Cardiac septum (tissue), 1 donor: ENCODE measurements at places on chromosomes 3 and 15.

DNA sequence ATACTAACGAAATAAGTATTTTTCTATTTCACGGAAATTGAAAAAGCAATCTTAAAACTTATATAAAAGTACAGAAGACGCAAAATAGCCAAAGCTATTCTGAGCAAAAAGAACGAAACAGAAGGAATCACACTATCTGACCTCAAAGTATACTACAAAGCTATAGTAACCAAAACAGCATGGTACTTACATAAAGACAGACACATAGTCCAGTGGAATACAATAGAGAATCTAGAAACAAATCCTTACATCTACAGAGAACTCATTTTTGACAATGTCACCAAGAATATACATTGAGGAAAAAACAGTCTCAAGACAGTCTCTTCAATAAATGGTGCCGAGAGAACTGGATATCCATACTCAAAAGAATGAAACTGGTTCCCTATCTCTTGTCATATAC is 246.0 kb downstream of the ISL2 start:
- no peak for DNase-seq

DNA sequence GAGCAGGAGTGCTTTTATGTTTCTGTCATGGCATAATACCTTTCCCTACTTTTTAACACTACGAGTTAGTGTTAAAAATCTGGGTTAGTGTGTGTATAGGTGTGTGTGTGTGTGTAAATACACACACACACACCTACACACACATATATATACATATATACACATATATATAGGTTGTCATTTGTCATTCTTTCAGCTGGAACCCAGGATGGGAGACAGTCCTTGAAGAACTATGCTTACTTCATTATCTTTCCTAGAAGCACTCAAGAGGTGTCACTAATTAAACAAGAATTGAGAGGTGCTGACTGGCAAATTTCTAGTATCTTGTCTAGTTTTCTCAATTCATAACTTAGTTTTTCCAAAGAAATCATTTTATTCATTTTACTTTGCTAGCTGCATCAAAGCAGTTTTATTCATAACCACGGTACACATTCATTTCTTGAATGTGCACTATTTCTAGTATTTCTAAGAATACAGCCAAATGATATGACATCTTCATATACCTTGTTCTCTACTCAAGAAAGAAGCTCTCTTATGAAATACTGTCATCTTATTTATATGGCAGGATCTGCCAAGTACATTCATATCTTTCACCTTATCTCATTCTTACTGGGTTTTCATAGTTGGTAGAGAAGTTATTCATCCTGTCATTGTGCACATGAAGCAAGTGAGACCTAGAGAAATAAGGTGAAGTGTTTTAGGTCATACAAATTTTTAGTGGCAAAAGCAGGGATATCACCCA is 46.6 kb downstream of the ISL2 start:
- DNase-seq, result no peak

DNA sequence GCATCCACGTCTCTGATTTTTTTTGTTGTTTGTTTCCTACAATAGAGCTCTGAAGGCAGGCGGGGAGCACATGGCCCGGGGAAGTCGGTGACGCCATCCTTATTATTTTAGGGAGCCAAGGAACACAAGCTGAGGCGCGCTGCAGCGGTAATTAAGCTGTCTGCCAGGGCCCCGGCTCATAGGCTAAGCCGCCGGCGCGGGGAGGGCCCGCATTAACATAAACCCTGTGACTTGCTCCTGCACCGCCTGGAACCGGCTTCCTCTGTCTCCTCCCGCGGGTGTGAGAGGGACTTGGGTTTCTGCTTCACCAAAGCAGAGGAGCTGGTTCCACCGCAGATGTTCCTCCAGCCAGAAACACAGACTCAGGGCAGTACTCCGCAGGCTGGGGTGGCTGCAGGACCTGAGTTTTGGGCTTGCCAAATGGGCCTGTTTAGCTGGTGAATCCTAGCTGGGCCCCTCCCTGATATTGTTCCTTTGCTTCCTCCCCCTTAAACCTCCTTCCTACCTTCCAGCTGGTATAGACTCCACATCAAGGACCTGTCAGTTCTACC is 25.3 kb downstream of the ANP32A start:
- DNase-seq, result peak; percentile 97

- no peak for DNase-seq
Measured at GRCh38 chr15:73852507-73852906, 20.9 kb upstream of the TBC1D21 start.

GRCh38 chr3:146177519-146177918 is 16.5 kb upstream of the PLOD2 start:
- DNase-seq, result peak; percentile 74

- no peak for DNase-seq
Measured at GRCh38 chr3:132268956-132269355, 48.3 kb upstream of the ACP3 start.

DNA sequence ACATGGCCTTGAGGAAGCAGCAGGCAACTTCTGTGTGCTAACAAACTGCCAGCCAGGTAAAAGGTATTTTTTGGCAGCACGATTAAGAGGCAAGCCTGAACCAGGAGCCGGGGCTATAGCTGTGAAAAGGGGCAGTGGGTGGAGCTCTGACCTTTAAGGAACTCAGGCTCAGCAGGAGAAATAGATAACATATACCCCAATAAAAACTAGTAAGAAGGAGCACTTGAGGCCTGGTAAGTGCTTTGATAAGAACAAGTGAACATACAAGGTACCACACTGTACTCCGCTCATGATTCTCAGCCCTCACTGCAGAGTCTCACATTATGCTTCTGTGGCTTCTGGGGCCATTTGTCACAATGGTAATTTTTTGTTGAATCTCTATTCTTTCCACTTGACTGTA is 5.4 kb downstream of the FYCO1 start:
- DNase-seq, result no peak

DNA sequence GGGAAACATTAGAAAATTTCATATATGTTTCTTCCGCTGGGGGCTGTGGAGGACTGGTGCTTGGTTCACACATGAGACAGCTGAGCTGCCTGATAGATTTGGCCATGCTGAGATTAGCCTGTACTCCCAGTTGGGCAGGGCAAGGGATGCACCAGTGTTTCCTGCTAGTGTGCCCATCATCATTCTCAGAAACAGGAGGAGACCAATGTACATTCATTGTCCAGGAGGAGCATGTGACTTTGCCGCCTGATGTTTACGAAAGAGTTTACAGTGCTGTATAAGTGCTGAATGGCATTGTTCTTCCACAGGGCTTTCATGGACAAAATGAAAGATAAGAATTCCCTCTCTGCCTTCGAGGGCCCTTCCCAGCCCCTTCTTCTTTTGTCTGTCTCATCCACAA is 311.1 kb upstream of the THBS1 start:
- no peak for DNase-seq

DNA sequence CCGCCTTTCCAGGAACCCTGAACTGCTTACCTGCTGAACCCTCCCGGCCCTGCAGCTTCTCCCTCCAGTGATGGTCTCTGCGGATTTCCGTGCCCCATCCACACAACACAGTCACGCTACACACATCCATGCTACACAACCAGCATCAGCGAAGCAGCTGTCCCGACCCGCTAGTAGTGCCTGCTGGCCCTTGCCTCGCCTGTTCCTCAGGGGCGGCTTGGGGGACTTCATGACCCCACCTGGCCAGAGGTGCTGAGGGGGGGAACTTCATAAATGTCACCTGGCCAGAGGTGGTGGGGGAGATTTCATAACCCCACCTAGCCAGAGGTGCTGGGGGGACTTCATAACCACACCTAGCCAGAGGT is 530 bp upstream of the TUBGCP5 start:
- no peak for DNase-seq

DNA sequence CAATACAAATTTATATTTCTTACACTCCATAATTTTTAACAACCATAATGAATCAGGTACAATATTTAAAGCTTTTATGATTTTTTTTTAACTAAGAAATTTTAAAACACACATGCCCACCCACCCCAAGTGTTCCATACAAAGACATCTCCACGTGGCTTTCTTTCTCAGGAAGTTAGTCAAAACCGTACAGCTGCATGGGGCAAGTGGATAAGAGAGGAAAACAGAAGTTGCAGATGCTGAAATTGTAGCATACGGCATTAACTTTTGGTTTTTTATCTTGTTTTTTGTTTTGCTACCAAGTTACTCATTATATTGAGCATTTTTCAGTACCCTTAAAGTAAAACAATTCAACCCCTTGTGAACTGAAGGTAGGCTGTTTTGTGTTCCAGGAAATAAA is 14.8 kb downstream of the GNB4 start:
- DNase-seq, result no peak

DNA sequence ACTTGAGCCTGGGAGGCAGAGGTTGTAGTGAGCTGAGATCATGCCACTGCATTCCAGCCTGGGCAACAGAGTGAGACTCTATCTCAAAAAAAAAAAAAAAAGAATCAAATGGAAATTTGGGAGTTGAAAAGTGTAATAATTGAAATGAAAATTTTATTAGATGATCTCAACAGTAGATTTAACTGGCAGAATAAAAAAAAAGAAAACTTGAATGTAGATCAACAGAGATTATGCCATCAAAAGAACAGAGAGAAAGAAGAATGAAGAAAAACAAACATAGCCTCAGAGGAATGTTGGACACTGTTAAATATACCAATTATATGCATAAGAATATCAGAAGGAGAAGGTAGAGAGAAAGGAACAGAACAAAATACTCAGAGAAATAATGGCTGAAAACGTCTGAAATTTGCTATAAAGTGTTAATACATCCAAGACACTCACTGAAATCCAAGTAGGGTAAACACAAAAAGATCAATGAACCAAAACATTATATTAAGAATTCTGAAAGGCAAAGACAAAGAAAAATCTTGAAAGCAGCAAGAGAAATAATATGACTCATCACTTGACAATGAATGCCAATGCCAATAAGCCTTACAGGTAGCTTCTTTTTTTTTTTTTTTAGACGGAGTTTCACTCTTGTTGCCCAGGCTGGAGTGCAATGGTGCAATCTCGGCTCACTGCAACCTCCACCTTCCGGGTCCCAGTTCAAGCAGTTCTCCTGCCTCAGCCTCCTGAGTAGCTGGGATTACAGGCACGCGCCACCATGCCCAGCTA is 14.6 kb upstream of the ELP6 start:
- no peak for DNase-seq

DNA sequence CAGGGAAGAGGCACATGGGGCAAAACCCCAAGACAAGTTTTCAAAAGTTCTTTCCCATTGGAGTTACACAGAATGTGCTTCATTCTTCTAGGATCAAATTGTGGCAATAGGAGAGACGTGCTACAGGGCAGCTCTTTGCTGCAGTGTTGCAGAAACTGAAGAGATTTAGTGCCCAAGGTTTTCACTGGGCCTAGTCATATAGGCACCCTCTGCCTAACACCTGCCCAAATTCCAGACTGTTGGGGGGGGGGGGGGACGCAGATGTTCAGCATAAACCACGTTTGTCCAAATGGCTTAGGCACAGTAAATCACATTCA is 346.8 kb upstream of the ZNF717 start:
- no peak for DNase-seq

DNA sequence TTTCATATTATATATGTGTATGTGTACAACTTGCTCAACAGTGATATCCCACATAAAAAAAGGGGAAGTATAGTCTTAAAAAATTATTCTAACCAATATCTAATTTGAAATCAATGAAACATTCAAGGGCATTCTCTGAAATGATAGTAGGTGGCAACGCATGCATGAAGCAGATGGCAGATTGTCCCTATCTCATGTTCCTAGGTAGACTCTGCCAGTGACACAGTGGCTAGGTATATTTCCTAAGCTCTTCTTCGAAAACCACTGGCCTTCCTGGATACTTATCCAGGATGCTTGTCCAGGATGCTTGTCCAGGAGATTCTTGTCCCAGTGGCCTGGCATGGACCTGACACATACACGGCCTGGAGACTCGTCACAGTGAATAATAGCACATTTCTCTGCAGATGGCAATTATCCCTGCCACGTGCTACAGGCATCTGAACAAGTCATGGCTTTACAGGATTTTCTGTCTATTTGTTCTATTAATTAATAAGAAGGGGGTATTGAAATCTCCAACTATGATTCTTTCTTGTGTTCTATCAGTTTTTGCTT is 54.9 kb downstream of the OCA2 start:
- DNase-seq, result no peak

DNA sequence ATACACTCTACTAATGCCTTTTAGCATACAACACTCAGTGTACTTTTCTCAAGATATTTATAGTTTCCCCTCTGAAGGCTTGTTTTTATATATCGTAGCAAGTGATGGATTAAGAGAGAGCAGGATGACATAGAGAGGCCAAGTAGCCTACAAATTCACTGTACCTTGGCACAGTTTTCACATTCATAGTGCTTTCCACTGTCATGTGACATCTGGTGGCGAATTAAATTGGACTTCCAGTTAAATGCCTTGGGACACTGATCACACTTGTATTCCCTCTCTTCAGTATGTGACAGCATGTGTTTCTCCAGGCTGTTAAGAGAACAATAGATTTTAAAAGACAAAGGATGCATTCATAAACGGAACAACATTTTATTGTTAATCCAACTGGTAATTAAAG is 541.1 kb downstream of the MECOM start:
- DNase-seq, result no peak

- no peak for DNase-seq
Measured at GRCh38 chr3:4218456-4219226, 84.5 kb upstream of the SETMAR start.

DNA sequence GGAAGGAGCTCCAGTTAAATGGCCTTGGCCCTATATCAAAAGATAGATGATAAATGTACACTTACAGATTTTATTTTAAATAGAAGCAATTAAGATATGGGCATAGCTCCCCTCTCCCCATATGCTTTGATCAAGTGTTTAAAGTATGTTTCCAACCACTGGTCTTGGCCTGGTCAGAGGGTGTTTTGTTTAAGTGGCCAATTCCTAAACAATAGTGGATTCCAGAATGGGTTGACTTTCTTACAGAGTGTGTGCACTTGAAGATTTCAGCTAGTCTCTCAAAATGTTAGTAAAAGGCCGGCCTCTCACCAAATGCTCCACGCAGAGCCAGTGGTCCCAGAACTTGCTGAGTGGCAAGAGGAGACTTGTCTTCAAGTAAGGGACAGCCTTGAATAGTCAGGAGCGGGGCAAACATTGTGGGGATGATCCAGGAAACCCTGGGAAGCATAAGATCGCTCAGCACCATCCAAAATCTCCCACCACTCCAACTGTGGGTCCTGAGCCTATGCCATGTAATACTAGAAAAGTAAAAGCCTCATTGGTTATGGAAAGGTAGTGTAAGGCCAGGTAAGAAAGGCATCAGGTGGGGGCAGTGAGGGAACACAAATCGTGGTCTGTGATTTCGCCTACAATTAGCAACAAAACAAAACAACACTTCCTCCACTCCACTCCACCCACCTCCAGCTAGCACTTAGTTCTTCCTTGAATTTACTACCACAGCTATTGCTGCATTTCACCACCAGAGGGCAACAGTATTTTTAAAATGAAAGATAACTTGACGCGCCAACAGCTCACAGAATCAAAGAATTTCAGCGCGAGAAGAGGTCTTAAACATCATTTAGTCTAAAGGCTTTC is 4.8 kb downstream of the RARRES1 start:
- no peak for DNase-seq

- no peak for DNase-seq
Measured at GRCh38 chr3:120682095-120682681, at the start of gene HGD. Gene HGD (minus strand): TSS chr3:120682239. CDS start chr3:120682111, 128 bp downstream.

DNA sequence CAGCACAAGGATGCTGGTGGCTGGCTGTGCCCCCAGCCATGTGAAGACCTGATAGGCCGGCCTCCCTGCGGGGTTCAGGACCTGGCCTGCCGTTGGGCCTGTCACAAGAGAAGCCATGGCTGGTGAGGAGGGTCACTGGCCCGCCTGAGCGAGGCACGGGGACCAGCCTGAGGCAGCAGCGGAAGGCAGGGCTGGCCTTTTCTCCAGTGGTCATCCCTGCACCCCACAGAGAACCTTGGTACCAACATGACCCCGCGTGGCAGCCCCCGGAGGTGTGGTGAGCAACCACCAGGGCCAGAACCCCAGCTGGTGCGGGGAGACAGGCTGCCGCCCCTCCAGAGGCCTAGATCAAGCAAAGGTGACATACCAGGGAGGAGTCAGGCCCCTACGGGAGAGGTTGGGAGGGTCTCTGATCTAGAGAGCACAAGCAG is 134.1 kb upstream of the MEF2A start:
- peak; percentile 74 for DNase-seq
